ENCODE measurements at places on chromosomes 2 and 18.

GRCh38 chr2:137096693-137097092 is 331.3 kb downstream of the THSD7B start:
- no peak for DNase-seq

- no peak for DNase-seq
Observed at GRCh38 chr2:235148201-235149170, 196.7 kb downstream of the SH3BP4 start.

DNA sequence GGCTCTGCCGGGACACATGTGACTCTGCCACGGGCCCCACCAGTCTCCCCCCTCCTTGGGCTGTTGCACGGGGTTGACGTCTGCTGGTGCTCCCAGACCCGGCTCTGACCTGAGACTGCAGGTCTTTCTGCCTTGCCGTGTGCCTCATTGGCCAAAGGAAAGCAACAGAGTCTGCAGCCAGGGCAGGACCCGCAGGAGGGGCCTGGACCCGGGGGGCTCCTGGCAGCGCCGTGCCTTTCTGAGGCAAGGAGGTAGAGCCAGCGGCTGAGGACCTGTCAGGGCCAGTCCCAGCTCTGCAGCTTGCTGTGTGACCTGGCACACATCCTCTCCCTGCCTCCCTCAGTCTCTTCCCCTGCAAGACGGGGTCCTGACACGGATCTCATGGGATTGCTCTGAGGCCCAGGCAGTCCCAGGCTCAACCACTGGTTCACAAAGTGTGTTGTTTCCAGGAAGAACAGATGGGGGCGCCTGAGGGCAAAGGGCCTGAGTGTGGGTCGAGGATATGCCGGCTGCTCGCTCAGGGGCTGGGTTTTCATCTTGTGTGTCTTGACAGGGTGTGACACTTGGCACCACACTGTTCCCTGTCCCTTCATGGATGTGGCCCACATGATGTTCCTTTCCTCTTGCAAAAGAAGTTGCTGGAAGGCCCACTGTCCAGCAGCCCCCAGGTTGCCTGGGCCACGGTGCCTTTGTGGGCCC is 9.0 kb downstream of the CAPN10 start:
- DNase-seq, result no peak

DNA sequence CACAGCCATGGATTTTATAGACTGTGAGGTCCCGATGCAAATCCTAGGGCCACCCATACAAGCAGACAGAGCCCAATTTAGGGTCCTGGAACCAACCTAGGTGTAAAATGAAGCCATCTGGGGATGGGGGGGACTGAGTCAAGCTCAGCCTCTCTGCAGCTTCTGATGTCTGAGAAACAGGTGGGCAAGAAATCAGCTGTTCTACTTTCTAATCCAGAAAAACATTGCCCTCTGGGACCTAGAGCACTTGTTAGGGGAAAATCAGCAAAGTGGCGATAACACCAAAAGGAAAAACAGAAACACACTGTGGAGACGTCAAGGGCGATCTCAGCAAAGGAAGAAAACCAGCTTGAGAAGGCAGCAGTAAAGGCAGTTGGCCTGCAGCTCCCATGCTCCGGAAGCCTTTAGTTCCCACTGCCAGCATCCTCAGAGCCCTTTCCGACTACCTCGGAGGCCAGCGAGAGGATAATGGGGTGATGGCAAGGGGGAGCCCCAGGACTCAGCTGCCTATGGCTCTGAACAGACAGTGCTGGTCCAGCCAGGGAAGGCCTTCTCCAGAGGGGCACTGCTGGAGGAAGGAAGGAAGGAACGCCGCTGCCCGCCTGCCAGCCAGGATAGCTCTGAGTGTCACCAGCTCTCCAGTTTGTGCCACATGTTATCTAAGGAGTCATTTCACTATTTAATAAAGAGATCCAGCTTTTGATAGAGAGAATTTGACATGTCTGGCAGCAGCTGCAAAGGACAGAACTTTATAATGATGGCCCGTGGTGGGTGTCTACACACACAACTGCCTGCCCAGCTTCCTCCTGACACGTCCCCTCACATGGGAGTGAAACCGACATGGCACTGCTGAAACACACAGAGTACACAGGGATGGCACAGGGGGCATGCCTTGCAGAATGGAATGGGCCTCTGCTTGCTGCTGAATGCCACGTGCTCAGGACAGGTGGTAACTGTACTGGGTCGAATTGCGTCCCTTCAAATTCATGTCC is 37.7 kb downstream of the HS1BP3 start:
- no peak for DNase-seq

GRCh38 chr2:9428965-9429577 is 5.6 kb downstream of the CPSF3 start:
- DNase-seq, result no peak

DNA sequence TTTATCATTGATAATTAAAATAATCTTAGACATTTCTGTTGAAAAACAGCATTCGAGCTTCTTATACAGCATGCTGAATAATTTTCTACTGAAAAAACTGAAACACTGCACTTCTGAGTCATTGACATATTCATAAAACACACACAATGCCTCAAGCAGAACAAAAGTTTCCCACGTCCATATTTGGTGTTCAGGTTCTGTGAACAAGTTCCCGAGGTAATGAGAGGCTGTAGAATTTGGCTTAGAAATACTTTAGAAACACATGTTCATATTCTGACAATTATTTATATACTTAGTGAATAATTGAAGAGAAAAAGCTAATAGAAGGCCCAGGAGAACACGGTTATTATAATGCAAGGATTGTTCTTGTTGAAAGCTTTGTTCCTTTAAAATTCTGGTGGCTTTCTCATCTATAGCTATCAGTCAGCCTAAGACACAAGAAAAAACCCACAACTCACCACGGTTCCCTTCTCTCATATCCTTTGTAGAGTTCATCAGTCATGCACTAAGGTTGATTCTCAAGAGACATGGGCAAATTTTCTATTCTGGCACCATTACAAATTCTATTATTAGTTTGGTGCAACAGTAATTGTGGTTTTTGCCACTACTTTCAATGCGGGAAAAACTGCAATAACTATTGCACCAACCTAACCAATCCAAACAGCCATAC is 194.4 kb downstream of the TMX3 start:
- no peak for DNase-seq

GRCh38 chr2:19169134-19169768 is 189.2 kb downstream of the OSR1 start:
- no peak for DNase-seq

GRCh38 chr2:142843731-142844130 is 33.7 kb upstream of the KYNU start:
- no peak for DNase-seq

DNA sequence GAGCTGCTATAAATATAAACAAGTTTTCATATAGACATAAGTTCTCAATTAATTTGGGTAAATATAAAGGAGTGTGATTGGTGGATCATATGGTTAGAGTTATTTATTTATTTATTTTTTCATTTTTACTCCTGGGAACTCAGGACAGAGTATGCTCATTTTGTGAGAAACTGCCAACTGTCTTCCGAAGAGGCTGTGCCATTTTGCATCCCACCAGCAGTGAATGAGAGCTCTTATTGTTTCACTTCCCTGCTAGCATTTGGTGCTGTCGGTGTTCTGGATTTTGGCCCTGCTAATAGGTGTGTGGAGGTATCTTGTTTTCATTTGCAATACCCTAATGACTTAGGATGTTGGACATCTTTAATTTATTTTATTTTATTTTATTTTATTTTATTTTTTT is 50.4 kb upstream of the XPO1 start:
- no peak for DNase-seq

DNA sequence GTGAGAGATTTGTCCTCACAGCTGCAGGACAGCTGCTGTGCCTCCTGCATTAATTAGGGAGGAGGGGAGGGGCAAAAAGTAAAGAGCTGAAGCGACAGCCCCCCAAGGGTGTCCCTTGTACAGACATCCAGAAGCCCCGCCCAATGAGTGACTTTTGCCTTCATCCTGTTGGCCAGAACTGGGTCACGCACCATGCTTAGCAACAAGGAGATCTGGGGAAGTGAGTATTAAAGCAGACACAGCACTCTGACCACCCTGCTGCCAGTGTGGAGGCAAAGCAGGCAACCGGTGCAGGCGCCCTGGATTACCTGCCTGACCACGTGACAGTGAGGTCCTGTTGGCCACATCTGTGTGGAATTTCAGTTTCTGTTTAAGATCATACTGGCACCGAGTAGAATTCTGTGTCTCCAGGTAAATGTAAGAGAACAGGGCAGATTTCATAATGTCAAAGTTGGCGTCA is 21.5 kb upstream of the BIN1 start:
- no peak for DNase-seq

DNA sequence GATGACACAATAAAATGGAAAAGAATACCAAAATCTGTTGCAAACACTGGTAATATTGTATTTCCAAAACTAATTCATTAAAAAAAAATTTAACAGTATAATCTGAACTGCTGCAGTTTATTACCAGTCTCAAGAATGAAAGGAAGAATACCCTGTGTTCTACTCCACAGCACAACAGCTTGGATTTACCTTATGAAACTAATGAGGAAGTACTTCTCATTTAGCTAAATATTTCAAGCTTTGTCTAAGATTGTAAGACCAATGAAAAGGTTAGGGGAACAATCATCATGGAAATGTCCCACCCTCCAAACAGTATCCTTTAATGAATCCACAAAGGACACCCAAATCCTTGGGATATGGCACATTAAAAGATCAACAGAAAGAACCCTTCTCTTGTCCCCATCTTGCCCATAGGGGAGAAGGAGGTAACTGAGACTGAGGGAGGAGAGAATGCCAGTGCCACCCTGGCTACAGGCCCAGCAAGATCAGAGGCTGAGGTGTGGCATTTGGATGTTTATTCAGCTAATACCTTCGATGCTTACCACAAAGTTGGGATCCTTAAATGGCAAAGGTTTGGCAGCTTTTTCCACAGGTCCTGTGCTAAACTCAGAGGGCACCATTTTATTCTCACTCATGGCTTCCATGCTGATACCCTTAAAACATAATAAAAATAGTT is 17.7 kb downstream of the INO80C start:
- no peak for DNase-seq

GRCh38 chr2:72828840-72829507 is 3.1 kb upstream of the EXOC6B start:
- DNase-seq, result no peak

GRCh38 chr18:33814546-33814945 is 236.5 kb downstream of the ASXL3 start:
- DNase-seq, result no peak

GRCh38 chr2:230166557-230167170 is 53.1 kb downstream of the SP110 start:
- DNase-seq, result no peak

Measured in NCI-H1930 (cell line).